Esophagus muscularis mucosa (tissue), 4 donors: ENCODE measurements at places on chromosomes 5 and 9. TPM values are rescaled to one million over a fixed set of nuclear protein-coding genes. Genes with fewer than 3 reads are reported as not detected.

- H3K27me3 ChIP-seq, result no peaks in the 10 kb centered on the region
- no peak overlapping the region for H3K4me3 ChIP-seq
- no peaks in the 10 kb centered on the region for H3K4me1 ChIP-seq
- DNase-seq, result no peak
- no peaks in the 10 kb centered on the region for H3K36me3 ChIP-seq
These were observed 740.7 kb downstream of the CDH18 start for GRCh38 chr5:19247302-19247701.

DNA sequence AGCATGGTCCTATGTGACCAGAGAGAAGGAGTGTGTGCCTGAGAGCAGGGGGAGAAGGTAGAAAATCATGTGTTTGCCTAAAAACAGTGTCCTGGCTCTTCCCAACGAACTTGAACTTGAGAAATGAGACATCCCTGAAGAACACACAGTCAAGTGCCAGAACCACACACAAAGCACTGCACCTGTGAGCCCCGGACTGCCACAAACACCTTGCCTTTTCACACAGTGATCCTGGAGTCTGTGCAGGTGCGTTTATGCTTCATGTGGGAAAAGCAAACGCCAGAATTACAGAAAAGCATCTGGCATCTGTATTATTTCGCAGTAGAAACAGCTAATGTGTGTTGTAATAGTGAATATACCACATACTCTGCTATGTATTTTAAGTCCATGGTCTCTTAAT is 9.3 kb downstream of the CTNND2 start:
- H3K36me3 ChIP-seq, result no peaks in the 10 kb centered on the region
- no peaks in the 10 kb centered on the region for H3K27me3 ChIP-seq
- no peak for DNase-seq
- no peak overlapping the region for H3K4me3 ChIP-seq
- no peak overlapping the region for H3K27ac ChIP-seq
- no peaks in the 10 kb centered on the region for H3K4me1 ChIP-seq

DNA sequence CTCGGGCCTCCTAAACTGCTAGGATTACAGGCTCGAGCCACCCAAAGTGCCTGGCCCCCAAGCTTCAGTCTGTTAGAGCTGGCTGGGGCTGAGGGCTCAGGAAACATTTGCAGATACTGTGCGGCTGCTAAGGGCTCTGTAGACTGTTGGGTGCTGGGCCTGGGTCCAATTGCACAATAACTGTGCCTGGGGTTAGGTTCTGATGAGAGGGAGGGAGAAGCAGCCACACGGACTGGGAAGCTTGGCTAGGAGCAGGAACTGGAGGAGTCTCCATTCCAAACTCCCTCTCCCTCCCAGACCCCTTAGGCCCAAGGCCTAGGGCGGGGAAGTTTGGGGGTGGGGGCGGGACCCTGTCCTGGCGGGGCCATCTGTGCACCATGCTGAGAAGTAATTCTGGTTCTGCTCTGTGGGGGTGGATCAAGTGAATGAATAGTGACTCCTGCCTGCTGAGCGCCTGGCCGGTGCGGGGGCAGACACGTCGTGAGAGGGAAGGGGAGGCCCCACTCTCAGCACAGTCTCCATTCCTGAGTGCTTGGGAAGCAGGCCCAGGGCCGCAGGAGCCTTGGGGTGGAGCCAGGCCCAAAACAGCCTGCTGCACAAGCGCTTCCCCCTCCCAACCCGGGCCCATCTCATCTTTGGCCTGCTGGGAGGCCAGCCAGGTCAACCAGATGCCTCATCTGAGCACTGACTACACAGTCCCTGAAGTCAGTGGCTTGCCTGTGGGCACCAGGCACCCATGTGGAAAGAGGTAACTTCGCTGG is 1.5 kb downstream of the ASS1 start:
- peak overlapping the region; percentile 72 for H3K4me3 ChIP-seq
- DNase-seq, result no peak
- peaks cover 60% of the 10 kb centered on the region for H3K4me1 ChIP-seq
- peak overlapping the region; percentile 82 for H3K27ac ChIP-seq

The PPP3R2 gene
- not detected for total RNA-seq

The NMUR2 gene
- total RNA-seq, result not detected

The IRX1 gene
- total RNA-seq, result not detected

GRCh38 chr5:33037076-33037475 is 326.0 kb downstream of the NPR3 start:
- no peak for DNase-seq
- H3K27me3 ChIP-seq, result no peaks in the 10 kb centered on the region
- no peak overlapping the region for H3K4me3 ChIP-seq
- H3K36me3 ChIP-seq, result no peaks in the 10 kb centered on the region
- H3K4me1 ChIP-seq, result no peaks in the 10 kb centered on the region

DNA sequence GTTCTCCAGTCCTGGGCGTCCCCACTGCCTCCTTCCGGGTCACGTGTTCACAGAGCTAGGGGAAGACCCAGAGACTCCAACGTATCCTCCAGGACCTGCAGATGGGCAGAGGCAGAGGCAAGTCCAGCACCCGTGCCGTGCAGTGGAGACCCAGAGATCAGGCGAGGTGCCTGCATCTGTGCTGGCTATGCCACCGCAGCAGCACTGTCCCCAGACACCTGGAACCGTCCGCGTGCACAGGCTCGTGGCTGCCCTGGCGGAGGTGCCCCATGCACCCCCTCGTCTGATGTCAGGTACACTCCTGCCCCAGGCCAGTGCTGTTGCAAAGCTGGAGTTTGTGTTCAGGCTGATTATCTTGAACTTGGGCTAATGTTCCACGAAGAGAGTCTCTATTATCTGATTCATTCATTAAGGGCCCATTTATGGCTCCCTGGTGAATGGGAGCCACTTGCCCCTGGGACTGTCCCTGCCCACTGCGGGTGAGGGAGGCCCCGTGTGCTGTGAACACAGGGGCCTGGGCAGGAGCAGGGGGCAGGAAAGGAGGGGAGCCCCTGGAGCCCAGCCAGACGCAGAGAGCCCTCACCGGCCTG is 13.7 kb downstream of the IRX4 start:
- no peaks in the 10 kb centered on the region for H3K36me3 ChIP-seq
- H3K4me1 ChIP-seq, result no peaks in the 10 kb centered on the region
- H3K4me3 ChIP-seq, result no peak overlapping the region
- no peak overlapping the region for H3K27ac ChIP-seq

The PRRX2 gene
- total RNA-seq, result 13.1 TPM

GRCh38 chr9:20255052-20255451 is 367.2 kb downstream of the MLLT3 start:
- no peaks in the 10 kb centered on the region for H3K4me1 ChIP-seq
- H3K4me3 ChIP-seq, result no peak overlapping the region
- H3K27me3 ChIP-seq, result no peaks in the 10 kb centered on the region
- DNase-seq, result no peak

The SUSD3 gene
- total RNA-seq, result 1.7 TPM

The ENTREP1 gene
- 20.2 TPM for total RNA-seq

- H3K27me3 ChIP-seq, result no peaks in the 10 kb centered on the region
- H3K36me3 ChIP-seq, result peaks cover 13% of the 10 kb centered on the region
- H3K4me1 ChIP-seq, result peaks cover 4% of the 10 kb centered on the region
These were observed 43.8 kb downstream of the ABLIM3 start for GRCh38 chr5:149185067-149185466.

DNA sequence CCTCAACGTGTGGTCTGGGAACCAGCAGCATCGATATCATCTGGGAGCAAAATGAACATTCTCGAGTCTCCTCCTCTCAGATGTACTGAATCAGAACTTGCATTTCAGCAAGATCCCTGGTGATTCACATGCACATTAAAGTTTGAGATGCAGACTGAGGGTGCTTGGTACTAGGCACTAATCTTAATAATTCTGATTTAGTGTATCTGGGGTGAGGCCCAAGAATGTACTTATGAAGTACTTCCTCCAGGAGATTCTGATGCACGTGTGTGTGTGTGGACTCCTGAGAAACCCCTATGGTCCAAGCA is 56.2 kb upstream of the EQTN start:
- no peaks in the 10 kb centered on the region for H3K36me3 ChIP-seq
- H3K4me1 ChIP-seq, result peaks cover 34% of the 10 kb centered on the region
- peak overlapping the region; percentile 10 for H3K27ac ChIP-seq
- no peak overlapping the region for H3K4me3 ChIP-seq
- DNase-seq, result no peak
- no peaks in the 10 kb centered on the region for H3K27me3 ChIP-seq

- no peak overlapping the region for H3K27ac ChIP-seq
- H3K27me3 ChIP-seq, result no peaks in the 10 kb centered on the region
- no peak overlapping the region for H3K4me3 ChIP-seq
These were observed 11.8 kb downstream of the IPPK start for GRCh38 chr9:92658176-92658575.

DNA sequence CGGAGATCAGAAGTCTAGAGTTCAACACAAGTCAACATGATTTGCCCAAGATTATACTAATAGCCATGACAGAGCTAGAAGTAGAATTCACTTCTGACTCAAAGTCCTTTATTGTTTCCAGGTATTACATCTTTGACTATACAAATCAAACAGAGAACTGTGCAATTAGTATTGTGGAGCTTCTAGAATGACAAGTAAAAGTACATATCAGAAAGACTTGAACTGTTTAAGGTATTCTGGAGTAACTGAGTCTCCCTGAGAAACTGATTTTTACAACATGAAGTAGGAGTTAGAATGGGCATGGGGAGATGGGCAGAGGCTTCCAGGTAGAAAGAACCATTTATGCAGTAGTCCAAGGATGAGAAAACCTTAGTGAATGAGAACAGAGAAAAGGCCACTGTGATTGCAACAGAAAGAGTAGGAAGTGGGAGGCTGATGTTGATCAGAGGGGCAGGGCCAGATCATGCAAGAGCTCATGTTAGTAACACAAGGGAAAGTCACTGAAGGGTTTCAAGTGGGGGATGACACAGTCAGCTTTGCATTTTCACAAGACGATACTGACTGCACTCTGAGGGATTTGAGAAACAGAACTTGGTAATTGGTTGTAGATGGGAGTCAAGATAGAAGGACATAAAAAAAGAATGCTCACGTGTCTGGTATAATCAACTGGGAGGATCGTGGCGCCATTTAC is 280.7 kb downstream of the RFX3 start:
- H3K4me3 ChIP-seq, result no peak overlapping the region
- no peaks in the 10 kb centered on the region for H3K27me3 ChIP-seq
- no peaks in the 10 kb centered on the region for H3K4me1 ChIP-seq

DNA sequence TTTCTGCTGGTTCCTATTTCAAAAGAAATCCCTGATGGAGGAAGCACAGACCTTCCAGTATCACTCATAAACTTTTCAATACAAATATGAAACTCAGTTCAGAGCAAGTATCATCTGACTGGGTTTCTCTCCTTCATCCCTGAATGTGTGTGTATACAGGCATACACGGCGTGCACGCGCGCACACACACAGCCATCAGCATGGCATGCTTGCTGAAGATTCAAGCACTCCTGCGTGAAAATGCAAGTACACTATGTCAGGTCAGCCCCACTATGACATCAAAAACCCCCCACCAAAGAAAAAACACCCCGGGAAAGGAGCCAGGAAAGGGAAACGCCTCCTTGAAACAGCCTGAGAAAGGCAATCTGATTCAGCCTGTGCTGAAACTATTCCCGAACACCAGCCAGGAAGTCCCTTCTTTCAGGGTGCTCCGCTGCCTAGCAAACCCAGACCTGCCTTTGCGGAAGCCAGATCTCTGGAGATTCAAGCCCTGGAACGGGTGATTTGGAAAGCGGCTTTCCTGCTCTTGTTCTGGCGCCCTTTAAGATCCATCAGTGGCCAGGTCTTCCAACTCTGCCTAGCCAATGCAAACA is 831 bp downstream of the KLHL3 start:
- H3K27me3 ChIP-seq, result no peaks in the 10 kb centered on the region
- H3K27ac ChIP-seq, result peak overlapping the region; percentile 62
- H3K4me1 ChIP-seq, result peaks cover 43% of the 10 kb centered on the region
- DNase-seq, result no peak
- H3K36me3 ChIP-seq, result no peaks in the 10 kb centered on the region
- peak overlapping the region; percentile 51 for H3K4me3 ChIP-seq

The HAVCR2 gene
- total RNA-seq, result 5.1 TPM

DNA sequence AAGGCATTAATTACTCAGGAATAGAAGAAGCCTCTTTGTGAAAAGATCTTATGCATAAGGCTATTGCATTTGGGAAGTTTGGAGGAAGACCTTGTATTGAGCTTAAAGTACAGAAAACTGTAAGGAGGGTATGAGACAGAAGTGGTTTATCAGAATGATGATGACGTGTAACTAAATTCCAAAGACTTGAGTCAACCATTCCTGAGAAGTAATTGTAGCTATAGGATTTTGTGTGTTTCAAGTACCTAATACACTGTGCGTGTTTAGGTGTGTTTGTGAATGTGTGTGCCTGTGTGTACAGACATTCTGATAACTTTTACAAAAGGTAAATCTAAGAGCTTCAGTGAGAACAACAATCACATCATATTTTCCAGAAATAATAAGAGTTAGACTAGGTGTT is 46.5 kb upstream of the IRX2 start:
- H3K4me3 ChIP-seq, result no peak overlapping the region
- H3K27ac ChIP-seq, result no peak overlapping the region
- no peaks in the 10 kb centered on the region for H3K4me1 ChIP-seq
- DNase-seq, result no peak
- no peaks in the 10 kb centered on the region for H3K27me3 ChIP-seq
- no peaks in the 10 kb centered on the region for H3K36me3 ChIP-seq

DNA sequence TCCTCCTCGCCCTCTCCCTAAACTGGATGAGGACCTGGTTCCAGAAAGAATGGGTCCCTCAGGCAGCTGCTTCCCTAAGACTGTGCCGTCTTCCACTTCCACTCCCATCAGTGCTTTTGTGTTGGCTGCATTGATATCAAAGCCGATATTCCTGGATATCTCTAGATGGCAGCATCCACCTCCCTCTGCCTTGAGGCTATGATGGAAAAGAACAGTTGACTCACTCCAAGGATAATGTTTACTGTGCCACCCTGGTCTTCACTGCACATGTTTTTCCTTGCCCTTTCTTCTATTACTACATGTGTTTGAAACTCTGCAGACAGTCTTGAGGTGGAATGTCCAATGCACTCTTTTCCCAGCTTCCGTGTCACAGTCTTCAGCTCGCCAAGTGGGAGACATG is 211.6 kb downstream of the MAST4 start:
- H3K4me1 ChIP-seq, result no peaks in the 10 kb centered on the region
- no peaks in the 10 kb centered on the region for H3K27me3 ChIP-seq
- no peak for DNase-seq
- H3K4me3 ChIP-seq, result no peak overlapping the region

DNA sequence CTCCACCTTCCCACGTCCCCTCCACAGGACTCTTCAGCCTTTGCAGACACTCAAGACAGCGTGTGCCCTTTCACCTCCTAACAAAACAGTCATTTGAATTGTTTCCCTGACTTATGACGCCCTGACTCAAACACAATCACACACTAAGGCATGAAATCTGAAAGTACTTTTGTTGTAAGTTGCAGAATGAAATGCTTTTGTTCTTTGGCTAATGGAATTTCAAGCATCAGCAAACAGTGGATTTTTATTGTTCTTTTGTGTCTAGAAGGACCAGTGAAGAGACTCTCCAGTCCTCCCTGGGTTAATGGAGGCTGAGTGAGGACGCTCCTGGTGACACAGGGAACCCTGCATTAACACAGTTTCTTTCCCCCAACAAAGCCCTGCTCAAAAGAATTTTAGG is 380.1 kb downstream of the CTNND2 start:
- H3K36me3 ChIP-seq, result no peaks in the 10 kb centered on the region
- no peak for DNase-seq
- no peak overlapping the region for H3K27ac ChIP-seq
- peaks cover 3% of the 10 kb centered on the region for H3K4me1 ChIP-seq
